Activated T-helper 1 cell treated with anti-CD3 and anti-CD28 coated beads, Interleukin-12 subunit alpha, Interleukin-12 subunit beta, Interleukin-2, Interleukin-4 antibody, amounts not matched to agents 30 ng/mL and 10 ng/mL and 1 ng/mL, durations not matched to agents 14 hours and 24 hours and 36 hours (primary cell): ENCODE measurements at places on chromosomes 12 and 14. TPM values are rescaled to one million over a fixed set of nuclear protein-coding genes. Genes with fewer than 3 reads are reported as not detected.

GRCh38 chr12:92289629-92290349, 144.1 kb upstream of the BTG1 start:
- DNase-seq: no peak

DNA sequence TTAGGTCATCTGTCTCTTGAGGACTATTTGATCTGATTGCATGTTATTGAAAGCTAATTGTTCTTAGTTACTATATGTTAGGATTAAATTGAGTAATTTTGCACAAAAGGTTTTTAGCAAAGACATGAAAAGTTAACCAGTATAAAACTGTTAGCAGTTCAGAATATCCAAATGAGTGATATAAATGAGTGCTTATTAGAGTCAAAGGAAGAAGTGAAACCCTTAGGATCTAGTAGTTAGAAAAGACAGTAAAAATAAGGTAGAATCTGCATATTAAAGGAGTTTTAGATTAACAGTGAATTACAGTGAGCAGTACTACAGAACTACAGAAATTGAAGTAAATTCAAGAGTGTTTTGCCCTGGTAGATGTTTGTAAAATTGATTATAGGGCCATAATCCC, 12.4 kb downstream of the RAP1B start:
- DNase-seq: no peak

GDF3 gene
- total RNA-seq: not detected in 2 replicates

GRCh38 chr12:22974865-22975264, 349.9 kb downstream of the ETNK1 start:
- DNase-seq: no peak

SIX6 gene
- total RNA-seq: not detected in 2 replicates

GRCh38 chr12:105457026-105457425, 126.5 kb downstream of the C12orf75 start:
- DNase-seq: no peak

DNA sequence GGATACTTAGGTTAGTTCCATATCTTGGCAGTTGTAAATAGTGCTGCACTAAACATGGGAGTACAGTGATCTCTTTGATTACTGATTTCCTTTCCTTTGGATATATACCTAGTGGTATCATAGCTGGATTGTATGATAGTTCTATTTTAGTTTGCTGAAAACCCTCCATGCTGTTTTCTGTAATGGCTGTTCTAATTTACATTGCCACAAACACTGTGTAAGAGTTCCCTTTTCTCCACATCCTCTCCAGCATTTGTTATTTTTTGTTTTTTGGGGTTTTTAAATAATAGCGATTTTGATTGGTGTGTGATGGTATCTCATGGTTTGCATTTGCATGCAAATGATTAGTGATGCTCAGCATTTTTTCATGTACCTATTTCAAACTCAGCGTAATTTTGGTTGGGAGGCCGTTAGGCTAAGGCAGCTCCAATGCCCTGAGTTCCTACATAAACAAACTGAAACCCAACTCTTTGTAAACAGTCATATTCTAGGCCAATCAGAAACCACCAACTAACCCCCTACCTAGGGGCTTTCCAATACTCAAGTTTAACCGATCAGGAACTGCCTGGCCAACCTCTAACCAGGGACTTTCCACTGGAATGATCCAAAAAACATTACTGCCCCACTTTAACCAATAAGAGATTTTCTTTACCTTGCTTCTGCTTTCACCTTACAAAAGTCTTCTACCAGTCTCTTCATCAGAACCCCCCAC, 171.6 kb downstream of the FBXL14 start:
- DNase-seq: peak; percentile 46

- DNase-seq: peak; percentile 29
Measured at GRCh38 chr14:64971943-64972791, at the start of gene RAB15. RAB15 (minus strand) TSS chr14:64972336; CDS start chr14:64972076, 260 bp downstream.

DNA sequence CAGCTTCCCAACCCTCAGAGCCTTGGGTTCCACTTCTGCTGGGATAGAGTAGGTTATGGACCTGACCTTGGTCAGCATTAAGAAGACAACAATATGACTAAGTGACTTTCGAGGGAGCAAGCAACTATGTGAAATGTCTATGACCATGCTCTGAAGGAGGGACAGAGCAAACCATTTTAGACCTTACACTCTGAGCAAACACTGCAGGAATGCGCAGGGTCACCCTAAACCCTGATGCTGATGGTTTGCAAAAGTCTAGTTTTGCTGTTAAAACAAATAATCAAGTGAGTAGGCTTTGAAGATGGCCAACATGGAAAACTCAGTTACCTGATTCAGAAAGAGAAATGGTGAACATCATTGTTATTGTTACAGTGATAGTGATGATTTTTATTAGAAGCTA, 8.7 kb downstream of the ZCCHC8 start:
- no peak for DNase-seq

- no peak for DNase-seq
Measured at GRCh38 chr12:107352347-107353081, 259.2 kb upstream of the CRY1 start.

AICDA gene
- total RNA-seq: not detected in 2 replicates
